ENCODE measurements at places on chromosomes 2 and 18.

- no peak for DNase-seq
Measured at GRCh38 chr2:196376984-196377877, 205.9 kb upstream of the STK17B start.

- DNase-seq = no peak
Measured at GRCh38 chr2:6959751-6960150, 42.5 kb downstream of the RNF144A start.

- DNase-seq = no peak
Measured at GRCh38 chr2:239610457-239611221, 209.8 kb upstream of the HDAC4 start.

- DNase-seq = no peak
Measured at GRCh38 chr2:112692918-112693317, 27.9 kb upstream of the NT5DC4 start.

DNA sequence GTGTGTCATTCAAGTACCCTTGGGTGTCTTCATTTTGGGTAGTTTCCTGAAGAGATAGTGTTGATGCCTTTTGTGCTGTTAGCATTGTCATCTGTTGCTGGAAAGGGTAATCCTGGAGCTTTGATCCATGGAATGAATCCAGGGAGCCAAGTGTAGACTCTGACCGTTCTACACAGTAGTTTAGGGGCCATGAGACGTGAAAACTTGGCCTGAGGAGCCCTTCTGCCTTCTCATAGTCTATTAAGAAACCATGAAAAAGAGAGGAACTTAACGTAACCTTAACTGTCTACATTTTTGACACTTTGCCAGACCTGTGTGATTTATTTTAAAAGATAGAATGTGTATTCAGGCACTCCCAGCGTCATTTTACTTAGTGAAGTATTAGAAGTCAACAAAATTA lies 194.0 kb downstream of the BABAM2 start:
- peak; percentile 17 for DNase-seq

GRCh38 chr2:191217580-191217979 lies 27.6 kb upstream of the MYO1B start:
- DNase-seq = no peak

GRCh38 chr2:230124235-230124634 lies 55.5 kb upstream of the SLC16A14 start:
- DNase-seq = peak; percentile 94

DNA sequence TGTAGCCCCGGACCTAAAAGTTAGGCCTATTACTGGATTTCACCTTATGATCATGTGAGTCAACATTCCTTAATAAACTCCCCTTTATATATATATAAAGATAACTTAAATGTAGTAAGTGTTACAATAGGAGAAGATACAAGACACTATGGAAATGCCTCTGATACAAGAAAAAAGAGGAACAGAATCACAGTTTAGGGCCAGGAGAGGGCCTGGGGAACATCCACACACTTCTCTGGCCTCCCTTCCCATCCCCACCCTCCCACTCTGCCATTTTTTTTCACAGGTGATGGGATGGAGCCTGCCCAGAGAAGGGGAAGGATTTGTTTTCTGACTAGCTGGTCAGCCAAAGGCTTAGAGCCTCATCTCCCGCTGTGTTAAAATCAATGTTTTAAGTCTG lies 6.4 kb downstream of the CDC42EP3 start:
- no peak for DNase-seq

DNA sequence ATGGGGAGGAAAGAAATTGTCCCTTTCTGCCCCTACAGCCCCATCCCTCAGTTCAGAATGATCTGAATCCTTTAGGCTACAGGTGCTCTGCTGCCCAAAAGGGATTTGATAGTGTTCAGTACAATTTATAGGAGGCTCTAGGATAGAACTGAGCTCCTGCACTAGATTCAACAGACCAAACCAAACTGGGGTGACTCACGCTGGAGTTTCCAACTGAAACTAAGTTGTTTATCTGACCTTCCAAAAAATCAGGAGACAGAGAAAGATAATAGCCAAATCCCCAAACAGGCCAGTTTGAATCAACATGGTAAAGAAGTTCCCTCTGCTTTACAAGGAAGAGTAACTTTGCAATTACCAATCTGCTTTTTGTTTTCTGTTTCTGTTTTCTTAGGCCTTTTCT lies 72.7 kb upstream of the MBOAT2 start:
- no peak for DNase-seq

- no peak for DNase-seq
Measured at GRCh38 chr2:61689568-61689967, 151.4 kb upstream of the XPO1 start.

DNA sequence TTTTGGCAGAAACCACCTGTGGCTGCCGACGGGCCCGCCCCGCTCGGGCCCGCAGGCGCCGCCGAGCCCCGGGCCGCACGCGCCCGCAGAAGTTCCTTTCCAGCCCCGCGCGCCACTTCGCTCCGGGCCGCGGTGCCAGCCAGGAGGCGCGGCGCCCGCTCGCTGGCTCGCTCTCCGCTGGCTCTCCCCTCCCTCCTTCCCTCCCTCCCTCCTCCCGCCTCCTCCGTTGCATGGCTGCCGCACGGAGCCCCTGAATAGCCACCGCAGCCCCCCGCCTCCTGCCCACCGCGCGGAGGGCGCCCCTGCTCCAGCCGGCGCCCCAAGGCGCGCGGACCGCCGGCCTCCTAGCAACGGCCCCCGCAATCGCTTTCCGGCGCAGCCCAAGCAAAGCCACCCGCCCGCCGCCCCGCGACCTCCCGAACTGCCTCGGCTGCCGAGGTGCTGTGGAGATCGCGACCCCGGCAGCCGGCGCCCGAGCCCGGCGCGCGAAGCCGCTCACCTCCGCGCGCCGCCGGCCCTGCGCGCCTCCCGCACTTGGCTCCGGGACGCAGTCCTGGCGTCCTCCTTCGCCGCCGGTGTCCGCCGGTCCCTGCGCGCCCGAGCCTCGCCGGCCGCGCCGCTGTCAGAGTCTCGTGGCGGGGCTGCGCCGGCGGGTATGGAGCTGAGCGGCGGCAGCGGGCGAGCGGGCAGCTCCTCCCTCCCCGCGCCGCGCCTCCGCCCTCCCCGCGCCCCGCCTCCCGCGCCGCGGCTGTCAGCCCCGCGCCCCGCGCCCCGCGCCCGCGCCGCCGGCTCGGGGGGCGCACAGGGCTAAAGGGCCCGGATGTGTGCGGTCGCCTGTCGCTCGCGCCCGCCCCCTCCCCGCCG lies at the start of gene ZBTB7C:
Gene ZBTB7C (minus strand): TSS at position 657 of the 864 bp plus-strand sequence.
- DNase-seq = no peak

DNA sequence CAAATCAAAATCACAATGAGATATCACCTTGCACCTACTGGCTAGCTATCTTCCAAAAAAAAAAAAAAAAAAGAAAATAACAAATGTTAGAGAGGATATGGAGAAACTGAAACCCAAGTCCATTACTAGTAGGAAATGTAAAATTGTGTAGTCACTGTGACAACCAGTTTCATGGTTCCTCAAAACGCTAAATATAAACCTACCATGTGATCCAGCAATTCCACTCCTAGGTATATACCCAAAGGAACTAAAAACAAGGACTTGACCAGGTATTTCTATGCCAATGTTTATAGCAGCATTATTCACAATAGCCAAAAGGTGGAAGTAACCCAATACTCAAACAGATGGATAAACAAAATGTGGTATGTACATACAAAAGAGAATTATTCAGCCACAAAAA lies 11.7 kb upstream of the SCRN3 start:
- DNase-seq = no peak

- DNase-seq = no peak
Measured at GRCh38 chr18:25876330-25876948, 214.0 kb downstream of the SS18 start.

- DNase-seq = no peak
Measured at GRCh38 chr18:53887447-53887846, 337.0 kb downstream of the MBD2 start.

- no peak for DNase-seq
Measured at GRCh38 chr2:128012698-128013097, 15.2 kb downstream of the SAP130 start.

GRCh38 chr2:8779795-8780671 lies 57.4 kb downstream of the KIDINS220 start:
- DNase-seq = no peak

GRCh38 chr2:46072101-46072820 lies 224.9 kb upstream of the EPAS1 start:
- DNase-seq = no peak

DNA sequence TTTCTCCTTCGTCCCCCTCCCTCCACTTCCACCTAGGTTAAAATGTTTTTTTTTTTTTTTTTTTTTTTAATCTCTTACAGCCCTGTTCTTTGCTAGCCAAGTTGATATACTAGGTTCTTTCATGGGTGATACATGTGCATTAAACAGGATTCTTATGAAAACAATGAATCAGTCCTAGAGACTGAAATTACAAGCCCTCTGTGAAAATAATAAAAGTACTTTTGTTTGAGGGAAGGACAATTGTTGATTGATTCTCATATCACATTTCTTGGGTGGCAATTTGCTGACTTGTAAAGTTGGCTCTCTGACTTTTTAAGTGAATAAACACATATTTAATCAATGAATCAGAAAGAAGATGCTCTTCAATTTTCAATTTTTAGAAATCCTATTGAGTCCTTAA lies 639.9 kb downstream of the LRP1B start:
- DNase-seq = no peak

GRCh38 chr18:65725251-65726050 lies 25.4 kb upstream of the CDH7 start:
- peak; percentile 17 for DNase-seq

- peak; percentile 69 for DNase-seq
Measured at GRCh38 chr2:207473049-207473930, 56.5 kb upstream of the CREB1 start.

GRCh38 chr2:204574486-204574885 lies 29.2 kb downstream of the PARD3B start:
- no peak for DNase-seq

DNA sequence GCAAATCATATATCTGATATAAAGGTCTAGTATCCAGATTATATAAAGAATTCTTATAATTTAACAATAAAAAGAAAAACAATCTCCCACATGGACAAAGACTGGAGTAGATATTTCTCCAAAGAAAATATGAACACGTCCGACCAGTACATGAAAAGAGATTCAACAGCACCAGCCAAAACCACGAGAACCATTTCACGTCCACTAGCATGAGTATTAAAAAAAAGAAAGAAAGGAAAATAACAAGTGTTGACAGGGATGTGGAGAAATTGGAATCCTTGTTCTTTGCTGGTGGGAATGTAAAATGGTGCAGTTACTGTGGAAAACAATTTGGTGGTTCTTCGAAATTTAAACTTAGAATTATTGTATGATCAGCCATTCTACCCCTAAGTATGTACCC lies 432.7 kb upstream of the TRIB2 start:
- DNase-seq = no peak

- peak; percentile 67 for DNase-seq
Measured at GRCh38 chr18:5462227-5462626, 81.6 kb downstream of the EPB41L3 start.

- DNase-seq = peak; percentile 51
Measured at GRCh38 chr2:86000131-86000937, 105.4 kb downstream of the POLR1A start.

DNA sequence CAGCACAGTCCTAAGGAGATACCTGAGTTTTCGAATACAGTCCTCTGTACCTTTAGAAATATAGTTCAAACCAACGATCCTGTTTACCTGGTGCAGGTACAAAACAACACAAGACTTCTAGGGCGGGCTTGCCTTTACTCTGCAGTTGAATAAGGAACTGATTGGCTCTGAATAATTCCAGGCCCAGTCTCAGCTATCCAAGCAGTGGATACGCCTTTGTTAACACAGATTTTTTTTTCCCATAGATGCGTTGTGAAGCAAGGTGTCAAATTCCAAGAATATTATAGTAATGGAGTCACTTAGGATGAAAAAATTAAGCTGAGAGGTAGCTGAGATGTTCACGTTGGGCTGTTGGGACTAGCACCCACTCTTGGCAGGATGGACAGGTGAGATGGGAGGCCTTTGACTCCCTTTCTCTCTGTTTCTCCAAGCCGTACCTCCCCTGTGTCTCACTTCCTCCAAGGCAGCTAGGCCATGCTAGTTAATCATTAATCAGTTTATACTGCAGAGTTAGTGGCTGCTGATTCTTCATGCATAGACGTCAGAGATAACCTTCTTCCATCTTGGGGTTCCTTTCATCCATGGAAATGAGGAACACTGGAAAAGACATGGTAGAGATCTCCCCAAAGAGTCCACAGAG lies 380.8 kb upstream of the ACVR2A start:
- no peak for DNase-seq

DNA sequence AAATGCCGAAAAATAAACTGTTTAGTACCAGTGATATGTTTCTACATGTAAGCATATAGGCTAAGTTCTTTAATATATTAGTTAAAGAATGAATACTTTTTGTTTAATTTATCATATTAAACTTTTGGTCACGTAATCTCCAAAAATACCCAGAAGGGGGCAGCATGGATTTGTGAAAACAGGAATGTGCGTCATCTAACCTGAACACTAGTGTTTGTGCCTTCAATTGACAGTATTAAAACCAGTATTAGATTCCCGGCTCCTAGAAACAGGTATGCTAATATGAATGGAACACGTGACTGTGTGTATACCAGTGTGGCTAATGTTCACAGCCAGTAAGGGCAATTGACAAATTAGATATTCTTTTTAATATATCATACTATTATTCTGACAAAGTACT lies 51.8 kb downstream of the WDR7 start:
- DNase-seq = peak; percentile 15

DNA sequence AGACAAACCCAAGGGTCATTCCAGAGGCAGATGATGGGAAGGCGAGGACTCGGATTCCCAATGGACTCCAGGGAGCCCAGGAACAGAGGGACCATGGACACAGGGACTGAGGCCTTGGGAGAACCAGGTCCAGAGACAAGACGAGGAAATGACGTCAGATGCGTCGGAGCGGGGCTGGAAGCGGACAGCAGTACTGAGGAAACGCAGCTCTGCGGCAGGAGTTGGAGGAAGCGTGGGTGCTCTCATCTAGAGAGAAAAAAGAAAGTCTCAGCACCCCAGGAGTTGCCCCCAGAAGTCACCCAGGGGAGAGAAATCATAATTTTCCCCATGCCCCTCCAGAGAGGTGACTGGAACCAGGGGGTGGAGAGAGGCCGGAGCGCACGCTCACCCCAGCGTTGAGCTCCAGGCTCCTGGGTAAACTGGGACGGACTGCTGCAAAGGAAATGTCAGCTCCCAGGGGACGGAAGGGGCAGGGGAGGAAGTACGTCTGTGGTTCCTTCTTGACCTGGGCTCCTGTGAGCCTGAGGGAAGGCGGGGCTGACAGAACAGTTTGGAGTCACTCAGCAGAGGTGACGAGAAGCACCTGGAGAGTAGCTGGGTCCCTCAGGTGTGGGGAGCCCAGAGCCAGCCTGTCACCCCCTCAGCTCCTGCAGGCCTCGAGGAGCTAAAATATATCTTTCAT lies 44.7 kb downstream of the CMPK2 start:
- DNase-seq = peak; percentile 4

All from HL-60 (cell line).